NCI-H69 (cell line): ENCODE measurements at places on chromosomes 13 and 19.

DNA sequence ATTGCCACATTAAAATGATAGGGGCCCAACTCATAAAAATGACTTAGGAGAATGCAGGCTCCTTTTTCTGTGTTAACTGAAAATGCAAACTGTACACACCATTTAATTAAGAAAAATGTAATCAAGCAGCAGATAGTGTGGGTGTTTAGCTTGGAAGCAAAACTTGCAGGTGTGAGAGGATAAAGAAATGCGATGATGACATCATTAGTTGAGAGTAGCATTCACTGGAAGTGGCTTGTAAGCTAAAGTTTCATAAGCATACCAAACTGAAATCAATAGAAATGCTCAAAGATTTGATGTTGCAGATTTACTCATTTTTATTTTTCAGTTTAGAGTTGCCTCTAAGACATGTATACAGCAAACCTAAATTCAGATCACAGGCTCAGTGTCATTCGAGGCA is 86.6 kb downstream of the PRR20E start:
- peak; percentile 26 for DNase-seq

- DNase-seq: no peak
Observed at GRCh38 chr19:39183104-39183503, 13.7 kb upstream of the NCCRP1 start.

- DNase-seq: no peak
Observed at GRCh38 chr13:49951754-49952535, 15.8 kb upstream of the SPRYD7 start.

- DNase-seq: no peak
Observed at GRCh38 chr19:10797541-10798256, 38.3 kb downstream of the TMED1 start.

DNA sequence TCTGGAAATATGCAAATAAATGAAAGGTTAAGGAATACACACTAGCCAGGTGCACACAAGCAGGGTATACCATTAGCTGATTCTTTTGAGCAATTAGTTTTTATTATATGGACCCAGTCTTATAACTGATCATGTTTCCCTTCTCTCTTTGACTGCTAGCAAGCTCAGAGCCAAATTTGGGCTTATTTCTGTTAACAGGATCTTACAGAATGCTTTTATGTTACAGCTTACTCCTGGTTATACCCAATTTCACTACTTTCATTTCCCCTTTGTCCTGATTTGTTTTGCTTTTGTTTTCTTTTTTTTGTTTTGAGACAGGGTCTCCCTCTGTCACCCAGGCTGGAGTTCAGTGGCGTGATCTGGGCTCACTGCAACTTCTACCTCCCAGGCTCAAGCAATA is 12.9 kb upstream of the TPT1 start:
- no peak for DNase-seq

GRCh38 chr19:18440415-18440877 is 2.5 kb upstream of the ISYNA1 start:
- peak; percentile 55 for DNase-seq

- no peak for DNase-seq
Observed at GRCh38 chr13:33153421-33154404, 131.8 kb downstream of the STARD13 start.

- DNase-seq: no peak
Observed at GRCh38 chr13:38784036-38784880, 97.4 kb downstream of the FREM2 start.

GRCh38 chr13:110266983-110267382 is 40.0 kb downstream of the COL4A1 start:
- no peak for DNase-seq

GRCh38 chr19:46373491-46374359 is 26.8 kb downstream of the PPP5C start:
- peak; percentile 99 for DNase-seq
